ENCODE measurements at places on chromosomes 13 and 19. TPM values are rescaled to one million over a fixed set of nuclear protein-coding genes. Genes with fewer than 3 reads are reported as not detected.

- no peak for DNase-seq
These were observed 141.3 kb upstream of the FBXL3 start for GRCh38 chr13:77168237-77168636.

GRCh38 chr13:62337109-62337880, 921.6 kb upstream of the PCDH20 start:
- DNase-seq = no peak

GRCh38 chr13:39766464-39767158, 111.1 kb downstream of the COG6 start:
- no peak for DNase-seq

DNA sequence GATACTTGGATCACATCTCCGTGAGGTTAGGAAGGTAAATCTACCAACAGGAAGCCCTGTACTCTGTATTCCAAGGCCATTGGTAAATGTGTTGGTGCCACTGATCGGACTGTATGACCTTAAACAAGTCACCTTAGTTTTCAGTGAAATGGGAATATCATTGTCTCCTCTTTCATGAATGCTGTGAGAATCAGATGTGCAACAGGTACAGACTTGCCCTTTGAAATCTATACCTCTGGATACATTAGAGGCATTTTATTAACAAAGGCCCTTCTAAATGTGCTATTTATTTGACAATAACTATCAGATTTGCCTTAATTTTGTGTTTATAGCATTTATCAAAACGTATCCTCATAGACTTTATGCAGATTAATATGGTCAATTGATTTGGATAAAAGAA, 11.0 kb downstream of the NHLRC3 start:
- no peak for DNase-seq

- DNase-seq = no peak
These were observed 1.6 kb downstream of the LINGO3 start for GRCh38 chr19:2306281-2306806.

DNA sequence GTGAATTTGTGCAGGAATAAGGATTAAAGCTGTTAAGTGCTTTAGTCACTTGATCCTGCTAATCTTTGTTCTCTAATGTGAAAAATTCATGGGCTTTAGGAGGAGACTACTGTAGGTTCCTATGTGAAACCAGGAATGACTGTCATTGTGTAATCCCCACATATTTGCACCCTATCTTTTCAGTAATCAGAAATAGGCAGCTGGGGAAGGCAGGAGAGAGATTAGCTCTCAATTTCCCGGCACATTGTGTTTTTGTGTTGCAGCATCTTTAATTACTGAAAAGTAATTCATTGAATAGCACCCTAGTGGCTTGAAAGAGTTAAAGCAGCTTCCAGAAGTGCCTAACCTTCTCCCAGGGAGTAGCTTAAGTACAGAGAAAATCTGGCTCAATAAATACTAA, 282.9 kb downstream of the OLFM4 start:
- DNase-seq = no peak

DNA sequence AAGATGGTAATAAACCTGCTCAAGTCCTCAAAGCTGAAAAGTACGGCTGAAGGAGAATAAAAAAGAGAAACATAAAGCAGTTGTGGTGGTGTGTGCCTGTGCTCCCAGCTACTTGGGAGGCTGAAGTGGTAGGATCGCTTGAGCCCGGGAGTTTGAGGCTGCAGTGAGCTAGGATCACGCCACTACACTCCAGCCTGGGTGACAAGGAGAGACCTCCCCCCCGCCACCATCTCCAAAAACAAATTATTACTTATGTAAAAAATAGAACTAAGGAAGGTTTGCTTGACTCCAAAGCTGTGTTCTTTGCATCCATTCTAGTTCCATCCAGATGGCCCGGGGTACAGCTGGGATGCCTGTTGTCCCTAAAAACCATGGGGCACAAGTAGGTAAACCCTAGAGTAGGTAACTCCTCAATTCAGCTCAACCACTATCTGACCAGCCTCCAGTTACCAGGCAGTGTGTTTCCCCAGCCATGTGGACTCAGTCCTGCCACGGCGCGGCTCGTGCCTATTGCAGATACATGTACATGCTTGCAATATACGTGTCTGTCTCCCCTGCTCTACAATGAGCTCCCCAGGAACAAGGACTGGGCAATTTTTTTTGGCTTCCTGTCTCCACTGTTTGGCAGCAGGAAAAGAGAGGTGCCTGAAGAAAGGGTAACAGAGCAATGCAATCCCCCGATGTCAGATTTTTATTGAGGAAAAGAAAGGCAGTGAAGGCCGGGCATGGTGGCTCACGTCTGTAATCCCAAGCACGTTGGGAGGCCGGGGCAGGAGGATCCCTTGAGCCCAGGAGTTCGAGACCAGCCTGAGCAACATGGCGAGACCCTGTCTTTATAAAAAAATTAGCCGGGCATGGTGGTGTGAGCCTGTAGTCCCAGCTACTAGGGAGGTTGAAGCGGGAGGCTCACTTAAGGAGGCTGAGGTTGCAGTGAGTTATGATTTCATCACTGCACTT, 101.3 kb downstream of the GNG7 start:
- DNase-seq = no peak

GRCh38 chr13:114236227-114236626, 1.5 kb downstream of the CDC16 start:
- DNase-seq = no peak

GRCh38 chr19:2244486-2244885, 4.6 kb upstream of the AMH start:
- DNase-seq = no peak

DNA sequence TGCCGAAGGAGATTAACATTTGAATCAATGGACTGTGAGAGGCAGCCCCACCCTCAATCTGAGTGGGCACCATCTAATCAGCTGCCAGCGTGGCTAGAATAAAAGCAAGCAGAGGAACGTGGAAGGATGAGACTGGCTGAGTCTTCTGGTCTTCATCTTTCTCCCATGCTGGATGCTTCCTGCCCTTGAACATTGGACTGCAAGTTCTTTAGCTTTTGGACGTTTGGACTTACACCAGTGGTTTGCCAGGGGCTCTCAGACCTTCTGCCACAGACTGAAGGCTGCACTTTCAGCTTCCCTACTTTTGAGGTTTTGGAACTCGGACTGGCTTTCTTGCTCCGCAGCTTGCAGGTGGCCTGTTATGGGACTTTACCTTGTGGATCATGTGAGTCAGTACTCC, 14.7 kb downstream of the NHLRC3 start:
- DNase-seq = no peak

GRIN3B gene
- 1.3 TPM for polyA plus RNA-seq

DCLK1 gene
- 7.0 TPM for polyA plus RNA-seq

RNF113B gene
- polyA plus RNA-seq = not detected

ERICH4 gene
- 5.6 TPM for polyA plus RNA-seq

DZIP1 gene
- 59.6 TPM for polyA plus RNA-seq

SMIM44 gene
- polyA plus RNA-seq = 0.32 TPM

ZFP36 gene
- polyA plus RNA-seq = 59.1 TPM
